Type B pancreatic cell (in vitro differentiated cells): ENCODE measurements at places on chromosomes 13 and 19.

DNA sequence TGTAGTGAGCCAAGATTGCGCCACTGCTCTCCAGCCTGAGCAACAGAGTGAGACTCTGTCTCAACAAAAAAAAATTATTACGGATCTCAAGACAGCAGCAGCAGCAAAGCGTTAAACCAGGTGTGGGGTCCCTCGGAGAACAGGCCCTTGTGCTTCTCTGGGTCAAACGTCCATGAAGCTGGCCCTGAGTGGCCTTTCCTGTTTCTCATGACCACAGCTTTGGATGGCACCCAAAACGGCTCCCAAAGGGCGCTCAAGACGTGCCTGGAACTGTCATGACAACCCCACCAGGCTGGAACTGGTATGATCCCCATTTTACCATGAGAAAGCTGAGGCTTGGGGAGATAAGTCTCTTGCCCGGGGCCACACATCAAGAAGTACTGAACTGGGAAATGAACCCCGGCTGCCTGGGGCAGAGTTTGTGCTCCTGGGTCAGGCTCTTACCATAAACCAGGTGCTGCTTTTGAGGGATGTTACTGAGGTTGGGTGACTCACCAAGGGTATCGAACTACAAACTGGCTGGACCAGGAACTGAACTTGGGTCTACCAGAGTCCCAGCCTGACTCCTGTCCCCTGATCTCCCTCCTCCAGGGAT lies 11.6 kb upstream of the SAMD1 start:
- DNase-seq: no peak

DNA sequence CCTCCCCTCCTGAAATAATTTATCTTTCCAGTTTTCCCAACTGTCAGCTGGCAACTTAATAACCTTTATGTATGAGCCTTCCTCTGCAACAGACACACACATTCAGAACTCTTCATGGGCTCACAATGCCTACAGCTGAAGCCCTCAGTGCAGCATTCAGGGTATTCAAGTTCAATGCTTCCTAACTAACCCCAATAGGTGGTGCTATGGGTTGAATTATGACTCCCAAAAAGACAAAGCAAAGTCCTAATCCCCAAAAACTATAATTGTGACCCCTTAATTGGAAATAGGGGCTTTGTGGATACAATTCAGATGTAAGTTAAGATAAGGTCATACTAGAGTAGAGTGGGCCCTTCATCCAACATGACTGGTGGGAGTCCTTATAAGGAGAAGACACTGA lies 202.2 kb downstream of the SUCLA2 start:
- no peak for DNase-seq

DNA sequence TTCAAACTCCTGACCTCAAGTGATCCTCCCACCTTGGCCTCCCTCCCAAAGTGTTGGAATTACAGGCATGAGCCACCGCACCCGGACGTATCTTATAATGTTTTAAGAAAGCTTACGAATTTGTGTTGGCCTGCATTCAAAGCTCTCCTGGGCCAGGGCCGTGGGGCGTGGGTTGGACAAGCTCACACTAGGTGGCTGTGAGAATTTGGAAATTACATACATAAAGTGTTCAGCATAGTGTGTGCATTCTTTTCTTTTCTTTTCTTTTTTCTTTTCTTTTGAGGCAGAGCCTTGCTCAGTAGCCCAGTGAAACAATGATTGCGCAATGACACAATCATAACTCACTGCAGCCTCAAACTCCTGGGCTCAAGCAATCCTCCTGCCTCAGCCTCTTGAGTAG lies 2.6 kb downstream of the ZSWIM4 start:
- DNase-seq: no peak

DNA sequence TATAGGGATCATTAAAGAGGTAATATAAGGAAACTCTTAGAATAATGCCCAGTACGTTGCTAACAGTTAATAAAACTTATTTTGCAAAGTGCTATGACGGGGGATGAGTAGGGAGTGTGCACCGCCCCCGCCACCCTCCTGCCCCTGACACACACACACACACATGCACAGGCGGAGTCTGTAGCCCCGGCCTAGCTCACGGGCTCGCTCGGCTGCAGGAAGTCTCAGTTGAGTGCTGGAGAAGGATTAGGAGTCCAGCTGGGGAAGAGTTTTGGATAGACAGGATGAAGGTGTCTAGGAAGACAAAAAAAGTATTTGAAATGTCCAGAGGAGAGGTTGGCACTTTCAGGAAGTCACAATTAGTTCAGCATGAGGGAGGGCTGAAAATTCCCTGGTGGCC lies 21.5 kb downstream of the GSX1 start:
- no peak for DNase-seq

DNA sequence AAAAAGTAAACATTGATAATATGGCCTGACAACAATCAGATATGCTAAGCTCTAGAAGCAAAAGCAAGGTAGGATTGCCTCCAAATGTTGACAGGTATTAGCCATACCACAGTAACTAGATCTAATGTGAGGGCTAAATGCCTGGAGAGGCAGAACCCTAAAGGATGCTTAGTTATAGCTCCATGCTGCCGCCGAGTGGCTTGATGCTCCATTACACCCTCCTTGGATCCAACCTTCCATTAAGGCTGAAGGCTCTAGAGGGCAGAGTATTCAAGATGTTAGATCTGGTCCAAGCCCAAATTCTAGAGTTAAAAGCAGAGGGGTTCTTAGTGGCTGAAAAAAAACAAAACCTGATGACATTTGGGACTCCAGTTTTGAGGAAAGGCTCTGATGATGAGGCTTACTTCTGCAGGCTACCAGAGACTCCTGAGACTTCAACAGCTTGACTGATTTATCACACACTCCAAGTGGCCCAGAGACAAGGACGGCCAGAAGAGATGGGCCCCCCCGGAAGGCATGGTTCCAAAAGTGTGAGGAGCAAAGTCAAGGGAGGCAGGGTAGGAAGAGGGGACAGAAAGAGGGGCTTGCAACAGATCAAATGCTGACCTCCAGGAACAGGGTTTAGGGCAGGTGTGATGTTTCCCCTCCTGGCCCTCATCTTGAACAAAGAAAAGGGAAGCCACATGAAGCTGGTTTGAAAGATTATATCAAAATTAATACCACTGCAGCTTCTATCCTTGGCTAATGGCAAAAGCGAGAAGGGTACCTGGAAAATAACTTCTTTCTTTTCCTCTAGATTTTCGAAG lies 21.9 kb upstream of the CPB2 start:
- no peak for DNase-seq

- no peak for DNase-seq
Measured at GRCh38 chr13:46803586-46803985, 6.6 kb upstream of the ESD start.

GRCh38 chr13:77222909-77223308 lies 104.0 kb downstream of the MYCBP2 start:
- DNase-seq: no peak

GRCh38 chr19:14515501-14516047 lies 2.6 kb downstream of the DNAJB1 start:
- no peak for DNase-seq

- DNase-seq: no peak
Measured at GRCh38 chr19:57317503-57317902, 2.8 kb upstream of the ZNF543 start.

- DNase-seq: no peak
Measured at GRCh38 chr19:30318936-30319335, 53.2 kb upstream of the ZNF536 start.

- DNase-seq: no peak
Measured at GRCh38 chr19:18461471-18461870, 23.5 kb upstream of the ISYNA1 start.

DNA sequence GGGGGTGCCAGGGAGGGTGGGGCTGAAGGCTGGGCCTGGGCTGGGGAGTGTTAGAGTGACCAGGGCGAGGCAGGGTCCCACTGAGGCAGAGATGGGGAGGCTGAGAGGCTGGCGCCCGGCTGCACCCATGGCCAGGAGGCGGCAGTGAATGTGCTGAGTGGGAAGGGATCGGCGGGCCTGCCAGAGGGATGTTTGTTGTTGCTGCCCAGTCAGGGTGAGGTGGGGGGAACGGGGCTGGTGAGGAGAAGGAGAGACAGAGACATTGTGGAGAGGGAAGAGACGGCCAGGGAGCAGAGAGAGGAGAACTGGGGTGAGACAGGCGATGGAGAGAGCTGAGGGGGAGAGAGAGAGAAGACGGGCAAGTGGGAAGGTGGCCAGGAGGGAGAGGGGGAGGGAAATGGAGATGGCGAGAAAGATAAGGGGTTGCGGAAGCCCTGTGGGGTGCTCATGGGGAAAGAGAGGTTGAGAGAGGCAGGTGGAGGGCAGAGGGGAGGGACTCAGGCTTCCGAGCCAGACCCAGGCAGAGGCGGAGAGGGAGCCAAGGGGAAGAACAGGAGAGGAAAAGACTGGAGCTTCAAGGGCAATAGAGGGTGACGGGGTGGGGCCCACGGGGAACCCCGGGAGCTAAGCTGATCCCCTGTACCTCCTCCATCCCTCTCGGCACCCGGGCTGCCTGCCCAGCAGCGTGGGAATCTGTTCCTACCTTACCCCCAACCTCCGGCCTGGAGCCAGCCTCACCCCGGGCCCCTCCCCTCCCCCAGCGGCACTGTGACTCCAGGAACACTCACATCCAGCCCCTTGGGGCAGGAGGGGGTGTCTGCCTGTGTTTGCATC lies 690 bp upstream of the B3GNT8 start:
- no peak for DNase-seq

DNA sequence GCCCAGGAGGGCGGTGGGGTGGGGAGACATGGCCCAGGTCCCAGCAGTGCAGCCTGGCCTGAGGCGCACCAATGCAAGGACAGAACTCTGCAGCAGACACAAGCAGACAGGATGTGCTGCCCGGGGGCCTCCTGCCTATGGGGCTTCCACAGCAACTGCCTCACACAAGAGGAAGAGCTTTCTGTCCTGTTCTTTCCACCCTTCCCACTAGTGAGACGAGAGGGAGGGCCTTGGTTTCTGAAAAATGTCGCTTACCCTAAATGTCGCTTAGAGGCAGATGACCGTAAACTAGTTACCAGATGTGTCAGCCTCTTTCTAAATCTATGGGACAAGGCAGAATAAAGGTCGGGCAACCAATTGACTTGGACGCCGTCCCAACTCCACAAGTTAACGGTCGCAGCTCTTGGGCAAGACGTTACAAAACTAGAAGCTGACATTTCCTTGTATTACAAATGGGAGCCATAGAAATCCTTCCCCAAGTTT lies at the start of gene LAIR1:
LAIR1 (minus strand) TSS at position 157 of the 483 bp plus-strand sequence; CDS start at position 30, 127 bp downstream.
- no peak for DNase-seq

- DNase-seq: no peak
Measured at GRCh38 chr13:103614761-103615160, 548.5 kb upstream of the SLC10A2 start.

DNA sequence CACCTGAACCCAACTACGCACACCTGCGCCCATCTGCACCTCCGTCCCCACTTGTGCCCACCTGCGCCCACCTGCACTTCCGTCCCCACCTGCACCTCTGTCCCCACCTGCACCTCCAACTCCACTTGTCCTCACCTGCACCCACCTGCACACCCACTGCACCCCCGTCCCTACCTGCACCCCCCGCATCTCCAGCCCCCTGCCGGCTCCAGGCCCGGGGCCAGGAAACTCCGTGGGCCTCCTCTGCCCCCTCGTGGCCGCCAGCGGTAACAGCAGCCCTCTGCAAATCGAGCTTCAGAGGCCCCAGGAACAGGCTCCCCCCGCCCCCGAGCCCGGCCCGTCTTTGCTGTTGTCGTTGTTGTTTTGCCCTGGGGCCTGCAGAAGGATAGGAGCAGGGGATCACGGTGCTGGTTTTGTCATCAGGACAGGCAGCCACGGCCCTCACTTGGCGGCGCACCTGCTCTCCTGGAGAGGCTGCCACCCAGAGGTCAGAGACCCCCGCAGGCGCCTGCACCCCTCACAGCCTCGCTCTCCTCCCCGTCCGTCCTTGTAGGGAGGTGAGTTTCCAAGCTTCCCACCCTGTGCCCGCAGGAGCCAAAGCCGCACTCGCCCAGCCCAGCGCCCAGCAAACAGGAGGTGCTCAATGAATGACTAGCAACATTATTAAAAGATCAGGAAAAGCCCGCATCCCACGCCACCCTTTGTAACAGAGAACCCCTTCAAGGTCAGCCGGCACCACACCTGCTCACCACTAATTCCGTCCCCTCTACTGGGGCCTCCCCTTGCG lies 65.4 kb downstream of the GNG7 start:
- peak; percentile 80 for DNase-seq

DNA sequence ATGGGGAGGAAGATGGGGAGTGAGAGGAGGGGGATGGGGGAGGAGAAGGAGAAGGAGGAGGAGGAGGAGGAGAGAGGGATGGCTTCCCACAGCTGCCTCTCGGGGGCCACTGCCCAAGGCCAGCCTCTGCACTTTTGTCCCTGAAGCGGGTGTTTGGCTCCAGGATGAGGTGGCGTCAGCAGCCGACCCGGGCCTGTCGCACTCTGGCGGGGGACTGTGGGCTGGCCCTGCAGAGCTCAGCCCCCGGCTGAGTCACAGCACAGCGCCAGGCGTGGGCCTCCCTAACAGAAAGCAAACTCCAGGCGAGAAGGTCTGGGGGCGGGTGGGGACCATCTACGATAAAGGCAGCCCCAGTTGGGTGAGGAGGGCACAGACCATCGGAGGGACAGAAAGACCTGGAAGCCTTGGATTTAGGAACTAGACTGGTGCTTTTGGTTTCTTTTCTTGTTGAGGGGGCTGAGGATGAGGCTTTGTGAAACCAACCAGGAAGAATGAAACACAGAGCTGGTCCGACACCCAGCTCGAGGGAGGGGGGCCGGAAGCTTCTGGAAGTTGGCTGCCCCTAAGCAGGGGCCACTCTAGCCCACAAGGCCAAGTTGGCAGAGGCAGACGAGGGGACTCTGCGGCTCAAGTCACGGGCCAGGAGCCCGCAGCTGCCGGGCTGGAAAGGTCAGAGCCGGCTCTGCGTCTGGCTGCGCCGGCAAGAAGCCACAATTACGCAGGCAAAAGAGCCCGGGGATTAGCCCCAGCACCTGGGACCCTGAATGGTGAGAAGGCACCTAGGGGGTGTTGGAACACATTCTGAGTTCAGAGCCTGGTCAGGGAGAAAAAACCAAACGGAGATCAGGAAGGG lies 18.2 kb downstream of the LSM4 start:
- DNase-seq: no peak

- DNase-seq: no peak
Measured at GRCh38 chr19:43643326-43643725, 3.7 kb upstream of the CADM4 start.

GRCh38 chr19:5903056-5903623 lies 450 bp downstream of the NDUFA11 start:
- DNase-seq: no peak

GRCh38 chr19:1998712-1999708 lies 16.5 kb downstream of the BTBD2 start:
- no peak for DNase-seq

GRCh38 chr19:1370579-1371361 lies 12.9 kb upstream of the NDUFS7 start:
- no peak for DNase-seq

DNA sequence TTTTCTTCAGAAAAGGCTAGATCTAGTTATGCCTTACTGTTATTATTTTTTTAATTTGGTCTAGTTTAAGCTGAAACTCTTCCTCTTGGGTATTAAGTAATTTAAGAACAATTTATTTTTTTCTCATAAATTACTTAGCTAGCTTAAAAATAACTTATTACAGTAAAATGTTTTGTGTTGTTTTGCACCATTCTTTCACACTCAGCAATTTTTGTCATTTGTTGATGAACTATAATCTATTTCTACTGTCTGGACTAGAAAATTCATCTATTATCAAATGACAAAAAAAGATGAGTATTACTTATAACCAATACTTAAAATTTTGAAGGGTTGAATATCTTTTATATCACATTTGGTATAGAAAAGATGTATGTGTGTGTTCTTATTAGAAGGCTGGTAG lies 1.6 kb upstream of the LPAR6 start:
- no peak for DNase-seq

- DNase-seq: no peak
Measured at GRCh38 chr13:21034603-21035191, 26.7 kb downstream of the LATS2 start.
